Stimulated activated CD8-positive, alpha-beta memory T cell treated with anti-CD3 and anti-CD28 coated beads, Interleukin-4, amount 100 ng/mL, for 24 hours (primary cell): ENCODE measurements at places on chromosomes 1 and 21.

DNA sequence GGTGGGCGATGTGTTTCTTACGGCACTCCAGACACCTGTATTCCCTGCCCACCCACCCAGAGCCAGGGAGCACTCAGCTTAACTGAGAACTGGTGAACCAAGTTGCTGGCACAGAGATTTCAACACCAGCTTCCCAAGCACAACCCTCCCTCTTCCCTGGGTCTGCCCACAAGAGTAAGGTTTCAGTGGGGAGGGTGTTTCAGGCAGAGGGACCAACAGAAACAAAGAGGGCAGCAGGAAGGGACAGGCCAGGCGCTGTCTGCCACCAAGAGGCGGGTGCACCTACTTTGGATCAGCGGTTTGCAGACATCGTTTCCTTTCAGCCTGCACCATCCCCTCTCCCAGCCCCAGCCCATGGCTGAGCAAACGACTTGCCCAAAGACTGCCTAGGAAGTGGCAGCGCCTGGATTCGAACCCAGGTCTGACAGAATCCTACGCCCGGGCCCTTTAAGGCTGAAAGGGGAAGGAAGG is 21.9 kb upstream of the ALDH4A1 start:
- no peak for DNase-seq

- no peak for DNase-seq
Measured at GRCh38 chr1:71030026-71030425, 17.6 kb downstream of the PTGER3 start.

- no peak for DNase-seq
Measured at GRCh38 chr1:18293291-18293690, 185.7 kb downstream of the IGSF21 start.

GRCh38 chr1:225712391-225712790 is 59.5 kb upstream of the ENAH start:
- no peak for DNase-seq

- no peak for DNase-seq
Measured at GRCh38 chr1:214050513-214051401, 63.0 kb downstream of the PROX1 start.

DNA sequence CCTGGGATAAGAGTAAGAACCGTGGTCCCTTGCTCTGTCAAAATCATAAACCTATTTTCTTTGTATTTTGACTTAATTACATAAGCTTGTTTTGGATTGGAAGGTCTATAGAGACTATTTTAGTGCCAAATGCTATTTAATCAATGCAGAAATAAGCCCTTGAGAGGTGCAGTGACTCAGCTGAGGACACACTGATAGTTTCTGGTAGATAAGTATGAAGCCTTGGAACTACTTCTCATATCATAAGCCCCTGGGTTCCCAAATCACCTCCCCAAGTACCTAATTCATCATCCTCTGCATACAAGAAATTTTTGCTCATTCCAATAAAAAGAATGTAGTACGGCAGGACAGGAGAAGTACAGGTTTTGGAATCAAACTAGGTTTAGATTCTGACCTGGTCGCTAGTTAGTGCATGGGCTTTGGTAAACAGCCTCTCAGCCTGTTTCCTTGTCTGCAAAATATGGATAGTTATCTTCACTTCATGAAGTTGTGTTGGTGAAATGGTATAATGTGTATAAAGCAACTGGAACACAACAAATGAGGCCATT is 3.3 kb upstream of the CD55 start:
- no peak for DNase-seq

GRCh38 chr1:182143154-182143657 is 81.7 kb upstream of the ZNF648 start:
- peak; percentile 83 for DNase-seq

DNA sequence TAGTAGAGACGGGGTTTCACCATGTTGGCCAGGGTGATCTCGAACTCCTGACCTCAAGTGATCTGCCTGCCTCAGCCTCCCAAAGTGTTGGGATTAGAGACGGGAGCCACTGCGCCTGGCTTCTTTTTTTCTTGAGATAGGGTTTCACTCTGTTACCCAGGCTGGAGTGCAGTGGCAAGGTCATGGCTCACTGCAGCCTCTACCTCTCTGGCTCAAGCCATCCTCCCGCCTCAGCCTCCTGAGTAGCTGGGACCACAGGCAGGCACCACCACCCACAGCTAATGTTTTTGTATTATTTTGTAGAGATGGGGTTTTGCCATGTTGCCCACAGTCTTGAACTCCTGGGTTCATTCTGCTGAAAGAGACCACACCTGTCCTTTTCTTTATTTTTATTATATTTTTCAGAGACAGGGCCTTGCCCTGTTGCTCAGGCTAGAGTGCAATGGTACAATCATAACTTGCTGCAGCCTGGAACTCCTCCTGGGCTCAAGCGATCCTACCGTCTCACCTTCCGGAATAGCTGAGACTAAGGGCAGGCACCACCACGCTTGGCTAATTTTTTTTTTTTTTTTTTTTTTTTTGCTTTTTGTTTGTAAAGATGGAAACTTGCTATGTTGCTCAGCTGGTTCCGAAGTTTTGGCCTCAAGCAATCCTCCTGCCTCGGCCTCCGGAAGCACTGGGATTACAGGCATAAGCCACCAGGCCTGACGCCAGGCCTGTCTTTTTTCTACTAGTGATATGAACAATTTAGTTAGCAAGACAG is 3.1 kb downstream of the LMNA start:
- DNase-seq, result no peak

DNA sequence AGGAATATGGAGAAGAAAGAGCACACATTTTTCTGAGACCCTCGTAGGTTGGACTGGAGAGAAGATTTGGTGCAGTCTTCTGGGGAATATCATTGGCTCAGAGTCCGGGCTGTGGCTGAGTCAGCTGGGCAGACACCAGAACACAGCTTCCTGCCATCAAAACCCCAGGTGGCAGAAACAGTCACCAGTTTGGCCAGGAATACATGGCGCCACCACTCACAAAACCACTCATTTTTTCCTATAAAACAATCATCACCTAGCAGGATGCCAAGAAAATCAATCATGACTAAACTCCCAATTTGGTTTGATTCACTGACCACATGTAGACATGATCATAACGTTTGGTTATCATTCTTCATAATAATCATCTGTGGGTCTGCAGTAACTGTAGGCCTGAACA is 178.1 kb upstream of the PBX1 start:
- no peak for DNase-seq

GRCh38 chr1:45686015-45686287 is 382 bp downstream of the GPBP1L1 start:
- DNase-seq, result peak; percentile 46

DNA sequence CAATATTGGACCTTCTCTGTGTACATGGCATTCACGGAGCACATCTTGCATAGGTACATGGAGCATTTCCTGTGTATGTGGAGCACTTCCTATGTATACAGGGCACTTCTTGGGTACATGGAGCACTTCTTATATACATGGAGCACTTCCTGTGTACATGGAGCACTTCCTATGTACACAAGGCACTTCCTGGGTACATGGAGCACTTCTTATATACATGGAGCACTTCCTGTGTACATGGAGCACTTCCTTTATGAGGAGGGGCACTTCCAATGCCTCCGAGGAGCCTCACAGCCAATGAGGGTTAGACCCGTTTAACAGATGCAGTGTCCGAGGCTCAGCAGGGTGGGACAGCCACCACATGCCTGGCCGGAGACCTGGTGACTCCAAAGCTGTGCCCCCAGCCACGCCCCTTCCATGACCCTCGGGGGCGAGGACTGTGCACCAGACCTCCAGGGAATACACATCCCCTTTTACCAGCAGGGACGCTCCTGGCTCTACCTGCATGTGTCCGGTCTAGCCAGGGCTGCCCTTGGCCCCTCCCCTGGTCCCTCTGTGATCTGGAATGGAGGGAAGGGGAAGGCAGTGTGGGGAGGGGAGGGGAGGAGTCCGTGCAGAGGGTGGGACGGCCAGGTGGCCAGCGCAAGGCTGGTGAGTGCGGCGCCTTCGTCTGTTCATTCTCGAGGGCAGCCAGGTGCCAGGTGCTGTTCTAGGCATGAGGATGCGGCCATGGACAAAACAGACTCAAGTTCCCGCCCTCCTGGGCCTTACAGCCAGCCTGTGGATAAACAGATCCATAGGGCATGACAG is 195.1 kb upstream of the TMEM51 start:
- DNase-seq, result no peak

DNA sequence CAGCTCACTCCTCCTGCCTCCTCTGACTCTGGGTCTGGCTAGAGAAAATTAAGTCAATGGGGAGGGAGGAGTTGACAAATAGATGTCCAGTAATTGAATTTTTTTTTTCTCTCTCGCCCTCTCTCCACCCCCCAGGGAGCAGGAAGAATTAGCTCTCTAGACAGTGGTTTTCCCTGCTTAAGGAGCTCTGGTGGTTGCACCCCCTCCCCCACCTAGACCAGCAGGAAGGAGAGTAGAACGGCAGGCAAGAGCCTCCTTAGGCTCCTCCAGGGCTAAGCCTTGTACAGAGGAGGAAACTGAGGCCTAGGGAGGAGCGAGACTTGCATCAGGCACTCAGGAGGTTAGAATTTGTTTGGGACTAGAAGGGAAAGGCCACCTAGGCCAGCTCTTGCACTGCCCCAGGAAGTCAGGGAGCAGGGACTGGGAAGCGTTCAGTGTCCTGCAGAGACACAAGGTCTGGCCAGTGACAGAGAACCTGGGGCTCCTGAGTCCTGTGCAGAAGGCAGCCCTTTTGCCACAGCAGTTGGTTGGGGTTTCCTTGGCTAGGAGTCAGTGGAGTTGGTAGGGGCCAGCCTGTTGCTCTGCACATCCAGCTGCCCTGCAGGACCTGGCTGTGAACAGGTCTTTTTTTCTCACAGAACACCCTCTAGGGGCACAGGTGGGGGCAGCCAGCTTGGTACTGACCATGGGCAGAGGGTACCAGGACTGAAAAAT is 49.5 kb upstream of the ACOT11 start:
- DNase-seq, result no peak

- DNase-seq, result no peak
Measured at GRCh38 chr1:1899266-1899966, 8.5 kb upstream of the GNB1 start.

GRCh38 chr1:59697150-59697800 is 117.5 kb upstream of the HOOK1 start:
- no peak for DNase-seq

GRCh38 chr1:24416666-24417391 is 1.2 kb downstream of the NIPAL3 start:
- no peak for DNase-seq

DNA sequence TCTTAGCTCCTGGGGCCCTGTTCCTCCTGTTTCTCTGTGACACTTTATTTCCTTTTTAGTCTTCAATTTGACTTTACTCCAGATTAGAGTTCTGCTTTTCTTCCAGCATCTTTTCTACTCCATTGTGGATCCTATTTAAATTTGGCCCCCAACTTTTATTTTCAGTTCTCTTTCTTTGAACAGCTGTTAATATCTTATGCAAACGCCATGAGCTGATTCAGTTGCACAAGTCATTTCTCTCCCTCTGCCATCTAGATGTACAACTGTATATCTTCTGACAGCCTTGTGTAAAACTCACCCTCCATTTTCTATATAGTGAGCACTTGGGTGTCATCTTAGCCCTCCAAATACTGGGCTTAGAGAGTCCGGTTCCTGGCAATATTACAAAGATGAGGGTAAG is 42.2 kb downstream of the SPATA17 start:
- no peak for DNase-seq

DNA sequence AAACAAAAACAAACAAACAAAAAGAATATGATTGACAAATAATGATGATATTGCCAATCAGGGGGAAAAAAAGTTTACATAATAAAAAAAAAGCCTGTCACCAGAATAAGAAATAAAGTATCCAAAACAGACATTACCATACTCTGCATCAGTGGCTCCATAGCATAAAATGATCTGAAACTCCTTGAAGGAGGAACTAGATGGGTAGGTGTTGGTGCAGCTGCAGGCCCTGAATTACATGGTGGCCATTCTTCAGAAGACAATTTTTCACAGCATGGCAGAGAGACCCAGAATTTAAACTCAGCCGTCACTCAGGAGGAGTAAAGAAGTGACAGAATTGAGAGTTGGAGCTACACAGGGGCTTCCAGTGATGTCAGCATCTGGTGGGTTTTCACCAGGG is 60.2 kb downstream of the GLUL start:
- no peak for DNase-seq

DNA sequence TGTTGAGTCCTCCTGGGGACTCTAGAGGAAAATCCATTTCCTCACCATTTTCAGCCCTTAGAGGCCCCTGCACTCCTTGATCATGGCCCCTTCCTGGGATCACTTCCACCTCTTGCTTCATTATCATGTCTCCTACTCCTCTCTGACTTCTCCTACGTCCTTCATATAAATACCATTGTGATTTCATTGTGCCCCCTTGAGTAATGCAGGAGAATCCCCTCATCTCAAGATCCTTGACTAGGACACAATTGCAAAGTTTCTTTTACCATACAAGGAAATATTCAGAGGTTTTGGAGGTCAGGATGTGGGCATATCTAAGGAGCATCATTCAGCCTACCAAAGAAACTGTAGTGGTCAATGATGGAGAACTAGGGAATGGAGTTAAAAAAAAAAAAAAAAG is 8.8 kb upstream of the GBP6 start:
- DNase-seq, result no peak
